Panc1 (cell line): ENCODE measurements at places on chromosomes 11 and 22. TPM values are rescaled to one million over a fixed set of nuclear protein-coding genes. Genes with fewer than 3 reads are reported as not detected.

FHIP1B gene
- 42.8 TPM for total RNA-seq

MYBPC3 gene
- not detected for total RNA-seq

MIOX gene
- 0.23 TPM for total RNA-seq

NARS2 gene
- total RNA-seq: 29.8 TPM

LMO2 gene
- 0.64 TPM for total RNA-seq

PHOX2A gene
- not detected for total RNA-seq

RNF26 gene
- total RNA-seq: 69.0 TPM

OR51I1 gene
- total RNA-seq: not detected

GRCh38 chr22:32776397-32776796 lies 25.1 kb upstream of the TIMP3 start:
- DNase-seq: no peak

DNA sequence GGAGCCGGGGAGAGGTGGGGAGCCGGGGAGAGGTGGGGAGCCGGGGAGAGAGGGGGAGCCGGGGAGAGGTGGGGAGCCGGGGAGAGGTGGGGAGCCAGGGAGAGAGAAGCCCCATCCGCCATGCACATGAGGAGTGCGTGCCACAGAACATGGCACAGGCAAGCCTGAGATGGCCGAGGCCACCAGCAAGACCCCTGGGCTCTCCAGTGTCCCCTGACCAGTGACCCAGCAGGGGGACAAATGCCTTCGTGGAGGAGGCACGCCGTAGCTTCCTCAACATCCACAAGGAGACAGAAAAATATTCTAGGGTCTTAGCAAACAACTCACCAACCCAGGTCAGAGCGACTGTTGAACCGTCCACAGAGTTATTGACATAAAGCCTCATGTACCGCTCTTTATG lies 618.8 kb downstream of the TBC1D22A start:
- DNase-seq: no peak

GRCh38 chr11:11316651-11317230 lies 36.3 kb downstream of the CSNK2A3 start:
- no peak for DNase-seq

- no peak for DNase-seq
Observed at GRCh38 chr11:18608376-18608775, 8.8 kb downstream of the MISFA start.
